ENCODE measurements at places on chromosomes 4 and X.

- no peak for DNase-seq
Observed at GRCh38 chr4:182643801-182644682, 273.1 kb downstream of the DCTD start.

GRCh38 chr4:183602557-183603027 is 56.4 kb downstream of the RWDD4 start:
- peak; percentile 11 for DNase-seq

DNA sequence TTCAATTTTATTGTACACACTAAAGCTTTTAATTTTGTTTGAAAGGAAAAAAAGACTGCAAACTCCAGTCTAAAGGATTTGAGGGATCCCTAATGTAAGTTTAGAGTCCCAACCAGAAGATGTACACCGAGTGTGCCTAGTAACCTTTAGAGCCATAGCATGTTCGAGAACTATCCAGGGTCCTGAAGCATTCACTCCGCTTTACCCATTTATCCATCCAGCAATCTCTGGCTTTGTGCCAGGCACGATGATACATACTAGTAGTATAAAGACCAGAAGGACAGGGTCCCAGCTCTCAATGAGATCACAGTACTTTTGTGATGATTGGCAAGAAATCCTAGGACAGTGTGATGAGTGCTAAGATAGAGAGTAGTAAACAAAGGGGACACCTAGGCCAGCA is 168.7 kb downstream of the STK32B start:
- DNase-seq, result no peak

DNA sequence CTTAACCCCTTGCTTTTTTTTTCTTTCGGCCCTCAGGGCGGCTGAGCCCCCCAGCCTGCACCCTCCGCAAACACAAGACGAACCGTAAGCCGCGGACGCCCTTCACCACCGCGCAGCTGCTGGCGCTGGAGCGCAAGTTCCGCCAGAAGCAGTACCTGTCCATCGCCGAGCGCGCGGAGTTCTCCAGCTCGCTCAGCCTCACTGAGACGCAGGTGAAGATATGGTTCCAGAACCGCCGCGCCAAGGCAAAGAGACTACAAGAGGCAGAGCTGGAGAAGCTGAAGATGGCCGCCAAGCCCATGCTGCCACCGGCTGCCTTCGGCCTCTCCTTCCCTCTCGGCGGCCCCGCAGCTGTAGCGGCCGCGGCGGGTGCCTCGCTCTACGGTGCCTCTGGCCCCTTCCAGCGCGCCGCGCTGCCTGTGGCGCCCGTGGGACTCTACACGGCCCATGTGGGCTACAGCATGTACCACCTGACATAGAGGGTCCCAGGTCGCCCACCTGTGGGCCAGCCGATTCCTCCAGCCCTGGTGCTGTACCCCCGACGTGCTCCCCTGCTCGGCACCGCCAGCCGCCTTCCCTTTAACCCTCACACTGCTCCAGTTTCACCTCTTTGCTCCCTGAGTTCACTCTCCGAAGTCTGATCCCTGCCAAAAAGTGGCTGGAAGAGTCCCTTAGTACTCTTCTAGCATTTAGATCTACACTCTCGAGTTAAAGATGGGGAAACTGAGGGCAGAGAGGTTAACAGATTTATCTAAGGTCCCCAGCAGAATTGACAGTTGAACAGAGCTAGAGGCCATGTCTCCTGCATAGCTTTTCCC is 3.4 kb downstream of the MSX1 start:
- no peak for DNase-seq

GRCh38 chr4:11549525-11549924 is 120.8 kb upstream of the HS3ST1 start:
- no peak for DNase-seq

GRCh38 chr4:7628432-7628831 is 193.7 kb upstream of the PSAPL1 start:
- no peak for DNase-seq

- DNase-seq, result no peak
Observed at GRCh38 chr4:81120055-81120454, 89.5 kb downstream of the BMP3 start.

DNA sequence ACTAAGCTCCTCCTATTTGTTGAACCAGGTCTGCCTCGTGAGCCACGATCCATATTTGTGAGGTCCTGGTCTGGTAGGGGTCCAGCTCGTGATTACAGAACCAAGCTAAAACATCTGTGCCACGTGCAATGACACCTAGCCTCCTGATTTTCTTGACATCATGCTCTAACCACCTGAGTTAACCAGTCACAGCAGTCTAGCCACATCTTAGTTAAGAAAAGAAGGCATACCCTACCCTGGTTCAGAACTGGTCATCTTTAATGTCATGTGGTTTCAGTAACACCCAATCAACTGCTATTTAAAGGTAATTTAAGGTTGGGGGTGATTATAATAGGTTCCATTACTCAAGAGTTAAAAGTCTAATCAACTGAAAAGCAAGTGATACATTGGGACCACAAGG is 28.4 kb downstream of the ARHGEF6 start:
- no peak for DNase-seq

- no peak for DNase-seq
Observed at GRCh38 chr4:169620880-169621248, 486 bp downstream of the CLCN3 start.

DNA sequence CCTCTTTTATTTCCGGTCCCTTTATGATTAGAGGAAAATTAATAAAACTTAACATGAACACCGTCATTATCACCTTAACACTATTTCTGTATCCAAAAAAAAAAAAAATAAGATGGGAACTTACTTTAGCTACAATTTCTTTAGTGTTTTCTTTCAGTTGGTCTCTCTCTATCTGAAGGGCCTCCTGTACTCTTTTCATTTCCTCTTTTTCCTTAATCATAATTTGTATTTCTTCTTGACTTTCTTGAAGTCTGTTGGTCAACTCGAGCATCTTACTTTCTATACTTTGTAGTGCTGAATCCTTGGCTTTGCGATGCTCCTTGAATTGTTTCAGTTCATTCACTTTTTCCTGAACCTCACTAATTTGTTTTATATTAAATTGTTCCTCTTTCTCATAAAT is 45.3 kb upstream of the BDH2 start:
- no peak for DNase-seq

Measured in NCI-H1436 (cell line).